ENCODE measurements at places on chromosomes 7 and 10.

DNA sequence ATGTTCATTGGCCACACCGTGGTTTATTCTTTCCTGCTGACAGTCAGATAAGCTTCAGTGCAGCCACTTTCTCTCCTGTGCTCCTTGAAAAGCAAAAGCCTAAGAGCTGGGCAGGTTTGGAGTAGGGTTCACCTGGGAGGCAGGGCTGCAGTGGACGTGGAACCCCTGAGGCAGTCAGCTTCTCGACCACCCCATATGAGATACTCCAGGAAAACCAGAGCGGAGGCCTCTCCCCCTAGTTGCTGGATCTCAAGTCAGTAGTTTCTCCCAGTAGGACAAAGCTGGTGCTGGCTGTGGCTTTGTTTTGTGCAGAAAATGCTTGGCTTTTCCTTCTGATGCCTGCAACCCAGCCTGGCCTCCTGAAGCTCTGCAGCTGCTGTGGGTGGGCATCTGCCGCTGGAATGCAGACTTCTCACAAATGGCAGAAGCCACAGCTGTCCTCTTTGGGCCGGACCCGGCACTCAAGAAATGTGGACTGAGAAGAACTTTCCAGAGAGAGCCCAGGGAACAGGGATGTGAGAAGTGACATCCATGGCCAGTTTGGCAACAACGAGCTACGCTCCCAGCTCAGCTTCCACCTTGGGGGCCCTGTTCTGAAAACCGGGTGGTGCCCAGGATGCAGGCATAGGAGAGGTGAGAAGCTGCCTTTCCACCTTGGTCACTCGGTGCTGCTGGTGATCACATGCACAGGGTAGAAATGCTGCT, 276.6 kb upstream of the TCERG1L start:
- DNase-seq, result no peak

GRCh38 chr10:79185067-79185774, 116.5 kb downstream of the ZMIZ1 start:
- DNase-seq, result no peak

GRCh38 chr10:93333278-93333978, 148.7 kb downstream of the MYOF start:
- no peak for DNase-seq

DNA sequence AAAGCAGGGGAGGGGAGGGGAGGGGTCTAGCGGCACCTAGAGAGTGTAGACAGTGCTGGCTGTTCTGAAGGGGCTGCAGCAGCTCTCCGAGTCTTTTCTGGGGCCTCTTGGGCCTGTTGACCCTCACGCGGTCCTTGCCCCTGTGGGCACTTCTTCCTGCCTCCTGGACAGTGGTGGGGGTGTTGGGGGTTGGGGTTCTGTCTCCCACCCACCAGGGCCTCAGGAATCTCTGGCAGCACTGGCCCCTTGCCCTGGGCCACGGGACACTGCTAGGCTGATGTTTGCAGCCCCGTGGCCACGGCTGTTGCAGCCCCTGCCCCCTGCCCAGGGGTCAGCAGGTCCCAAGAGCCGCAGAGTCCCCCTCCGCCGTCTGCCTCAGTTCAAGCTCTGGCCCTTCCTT, 68.9 kb upstream of the INPP5A start:
- no peak for DNase-seq

DNA sequence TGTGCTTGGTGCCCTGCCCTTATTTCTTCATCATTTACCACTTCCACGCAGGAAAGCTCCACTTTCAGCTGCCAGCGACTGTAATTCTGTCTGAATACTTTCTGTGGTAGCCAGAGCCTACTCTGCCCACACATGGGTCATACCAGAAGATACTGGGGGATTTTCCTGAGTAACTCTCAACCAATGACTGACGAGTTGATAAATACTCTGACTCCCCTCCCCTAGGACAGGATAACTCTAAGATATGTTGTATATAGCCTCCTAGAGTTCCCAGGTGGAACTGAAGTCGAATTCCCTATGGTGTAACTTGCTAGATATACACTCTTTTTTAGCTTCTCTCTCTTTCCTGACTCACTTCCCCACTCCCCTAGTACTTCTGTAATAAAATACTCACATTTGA, 29.8 kb downstream of the SEM1 start:
- no peak for DNase-seq

DNA sequence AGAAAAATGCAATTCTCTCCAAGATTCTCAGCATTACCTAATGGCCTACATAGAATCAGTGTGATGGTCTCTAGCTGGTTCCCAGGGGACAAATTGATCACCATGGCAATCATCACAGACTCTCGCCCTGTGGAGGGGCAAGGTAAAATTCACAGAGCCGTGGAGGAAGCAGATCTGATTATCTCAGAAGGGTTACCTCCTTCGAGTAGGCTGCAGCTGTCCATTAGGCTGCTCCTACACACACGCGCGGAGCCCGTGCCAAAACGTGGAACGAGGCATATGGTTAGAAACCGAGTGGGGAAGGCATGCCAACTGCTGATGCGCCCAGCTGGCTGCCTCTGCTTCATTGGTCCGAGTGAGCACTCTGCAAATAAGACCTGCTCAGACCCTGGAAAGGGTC, 52.8 kb upstream of the PTER start:
- no peak for DNase-seq

DNA sequence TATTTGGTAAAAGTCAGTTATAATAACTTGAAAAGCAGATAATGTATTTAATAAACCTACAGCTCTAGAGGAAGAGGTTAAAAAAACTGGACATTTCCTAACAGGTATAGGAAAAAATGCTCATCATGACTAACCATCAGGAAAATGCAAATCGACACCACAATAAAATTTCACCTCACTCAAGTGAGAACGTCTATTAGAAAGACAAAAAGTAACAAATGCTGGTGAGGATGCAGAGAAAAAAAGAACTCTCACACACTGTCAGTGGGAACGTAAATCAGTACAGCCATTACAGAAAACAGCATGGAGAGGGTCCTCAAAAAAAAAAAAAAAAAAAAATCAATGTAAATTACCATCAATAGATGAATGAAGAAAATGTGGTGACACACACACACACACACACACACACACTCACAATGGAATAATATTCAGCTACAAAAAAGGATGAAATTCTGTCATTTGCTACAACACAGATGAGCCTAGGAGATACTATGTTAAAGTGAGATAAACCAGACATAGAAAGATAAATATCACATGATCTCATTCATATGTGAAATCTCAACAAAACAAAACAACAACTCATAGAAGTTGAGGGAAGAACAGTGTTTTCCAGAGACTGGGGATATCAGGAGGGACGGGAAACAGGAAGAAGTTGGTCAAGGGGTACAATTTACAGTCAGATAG, 20.1 kb downstream of the EPC1 start:
- no peak for DNase-seq

GRCh38 chr10:125112697-125113494, 47.5 kb downstream of the CTBP2 start:
- no peak for DNase-seq

- DNase-seq, result no peak
Measured at GRCh38 chr7:28068811-28069216, 111.8 kb downstream of the JAZF1 start.

- DNase-seq, result no peak
Measured at GRCh38 chr7:39384386-39384785, 181.8 kb upstream of the YAE1 start.

- DNase-seq, result no peak
Measured at GRCh38 chr10:118343115-118343514, 991 bp upstream of the FAM204A start.

- DNase-seq, result no peak
Measured at GRCh38 chr7:105295596-105296352, 92.9 kb downstream of the SRPK2 start.

DNA sequence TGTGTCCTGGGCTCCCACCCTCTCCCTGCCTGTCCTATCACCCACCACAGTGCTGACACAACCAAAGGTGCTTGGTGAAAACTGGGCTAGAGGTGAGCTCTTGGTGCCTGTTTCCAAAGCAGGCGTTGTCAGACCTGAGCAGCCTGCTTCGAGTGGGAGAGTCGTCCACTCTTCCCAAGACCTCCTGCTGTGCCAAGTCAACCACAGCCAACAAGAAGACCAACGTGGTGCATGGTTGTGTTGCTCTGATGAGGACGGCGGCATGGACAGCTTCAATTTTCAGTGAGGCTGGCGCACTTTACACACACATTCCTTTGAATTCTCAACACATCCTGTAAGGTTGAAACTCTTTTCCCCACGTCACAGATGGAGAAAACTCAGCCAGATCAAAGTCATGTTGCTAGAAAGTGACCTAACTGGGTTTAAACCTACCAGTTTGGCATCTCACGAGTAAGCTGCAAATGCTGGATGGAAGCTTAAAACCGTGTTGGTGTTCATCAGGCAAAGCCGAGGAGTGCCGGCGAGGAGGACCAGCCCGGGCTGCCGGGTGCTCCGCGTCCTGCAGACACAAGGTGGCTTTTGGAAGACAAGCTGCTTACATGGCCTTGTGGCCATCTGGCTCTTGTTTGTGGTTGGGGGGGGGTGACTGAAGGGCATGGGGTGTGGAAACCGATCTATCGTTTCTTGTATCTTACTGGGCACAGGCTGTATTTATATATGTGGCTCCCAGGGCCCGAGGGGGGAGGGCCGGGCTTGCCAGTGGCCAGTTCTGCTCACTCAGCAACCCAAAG, 39.3 kb downstream of the INSIG1 start:
- DNase-seq, result no peak

GRCh38 chr7:1668396-1669063, 1.5 kb upstream of the ELFN1 start:
- no peak for DNase-seq

DNA sequence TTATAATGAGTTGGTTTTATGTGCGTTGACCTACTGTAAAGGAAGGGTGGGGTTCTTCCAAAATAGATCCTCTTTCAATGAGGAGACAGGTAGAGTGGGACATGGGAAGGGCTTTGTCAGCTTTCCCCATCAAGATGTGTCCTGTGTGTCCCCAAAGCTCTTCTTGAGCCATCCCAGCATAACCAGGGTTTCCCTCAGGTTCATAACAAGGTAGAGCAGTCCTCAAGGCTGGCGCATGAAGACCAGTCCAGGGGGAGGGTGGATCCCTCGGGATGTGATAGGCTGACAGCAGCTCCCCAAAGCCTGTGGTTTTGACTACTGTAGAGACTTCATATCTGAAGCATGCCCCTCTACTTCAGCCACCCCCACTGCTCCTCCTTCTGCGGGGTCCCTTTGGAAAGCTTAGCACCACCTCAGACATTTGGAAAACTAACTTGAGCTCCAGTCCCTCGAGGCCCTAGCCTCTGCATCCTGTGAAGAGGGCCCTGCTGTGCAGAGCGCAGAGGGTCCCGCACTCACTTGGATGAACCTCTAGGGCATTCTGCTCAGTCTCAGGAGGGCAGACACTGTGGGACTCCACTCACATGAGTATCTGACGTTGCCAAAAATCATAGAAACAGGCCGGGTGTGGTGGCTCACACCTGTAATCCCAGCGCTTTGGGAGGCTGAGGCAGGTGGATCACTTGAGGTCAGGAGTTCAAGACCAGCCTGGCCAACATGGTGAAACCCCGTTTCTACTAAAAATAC, 1.1 kb upstream of the GIMAP8 start:
- no peak for DNase-seq

- DNase-seq, result no peak
Measured at GRCh38 chr7:116122972-116123595, 87.3 kb upstream of the TES start.

DNA sequence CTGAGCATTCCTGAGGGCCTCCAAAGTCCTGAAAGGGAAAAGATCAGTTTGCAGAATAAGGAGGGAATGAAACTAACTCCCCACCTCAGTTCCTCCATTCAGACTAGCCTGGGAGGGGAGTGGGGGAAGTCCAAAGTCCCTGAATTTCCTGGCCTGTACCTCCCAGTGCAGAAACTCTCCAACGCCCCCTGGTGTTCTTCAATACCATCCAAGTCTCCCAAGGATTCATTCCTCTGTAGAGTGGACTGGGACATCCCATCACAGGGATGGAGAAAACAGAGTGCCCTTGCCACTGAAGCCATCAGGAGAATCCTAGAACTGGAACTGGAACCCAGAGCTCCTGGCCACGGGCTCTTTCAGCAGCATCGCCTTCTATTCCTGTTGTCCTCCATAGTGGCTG, 1.6 kb upstream of the COL13A1 start:
- DNase-seq, result no peak

DNA sequence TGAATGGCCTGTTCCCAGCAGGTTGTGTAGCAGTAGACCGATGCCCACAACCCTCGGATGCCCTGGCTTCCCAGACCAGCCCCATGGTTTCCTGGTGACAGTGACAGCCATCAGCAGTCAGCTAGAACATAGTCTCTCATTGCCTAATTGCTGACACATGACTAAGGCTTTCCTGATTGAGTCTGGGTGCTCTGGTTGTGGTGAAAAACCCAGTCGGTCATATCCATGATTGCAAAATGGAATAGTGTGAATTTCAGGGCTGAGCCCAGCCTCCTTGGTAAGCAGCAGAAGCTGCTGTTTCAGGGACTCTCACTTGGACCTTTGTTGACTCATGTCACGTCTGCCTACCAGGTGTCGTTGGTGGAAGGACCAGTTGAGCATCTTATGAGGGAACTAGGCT, 36.6 kb downstream of the POR start:
- no peak for DNase-seq

DNA sequence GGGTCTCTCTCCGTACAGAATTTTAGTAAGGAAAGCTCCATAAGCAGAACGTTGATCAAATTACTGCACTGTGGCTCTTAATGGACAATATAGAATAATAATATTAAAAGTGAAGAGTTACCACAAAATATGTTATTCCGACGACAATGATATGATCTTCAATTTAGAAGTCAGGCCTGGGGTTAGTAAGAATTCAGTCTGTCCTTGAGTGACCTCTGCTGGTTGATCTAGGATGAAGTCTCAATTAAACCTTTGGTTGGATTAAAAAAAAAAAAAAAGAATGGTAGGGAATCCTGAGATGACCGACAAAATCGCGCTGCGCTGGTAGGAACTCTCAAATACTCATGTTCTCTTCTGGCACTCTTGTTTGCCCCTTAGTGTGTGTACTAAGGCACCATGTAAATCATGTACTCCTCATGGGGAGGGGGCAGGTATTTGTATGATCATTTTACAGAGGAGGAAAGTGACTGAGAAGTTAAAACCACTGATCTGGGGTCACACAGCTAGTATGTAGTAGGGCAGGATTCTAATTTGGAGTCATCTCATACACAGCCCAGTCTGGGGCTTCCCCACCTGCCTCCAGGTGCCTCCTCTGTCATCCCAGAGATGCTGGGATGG, 161.3 kb upstream of the NPVF start:
- no peak for DNase-seq

DNA sequence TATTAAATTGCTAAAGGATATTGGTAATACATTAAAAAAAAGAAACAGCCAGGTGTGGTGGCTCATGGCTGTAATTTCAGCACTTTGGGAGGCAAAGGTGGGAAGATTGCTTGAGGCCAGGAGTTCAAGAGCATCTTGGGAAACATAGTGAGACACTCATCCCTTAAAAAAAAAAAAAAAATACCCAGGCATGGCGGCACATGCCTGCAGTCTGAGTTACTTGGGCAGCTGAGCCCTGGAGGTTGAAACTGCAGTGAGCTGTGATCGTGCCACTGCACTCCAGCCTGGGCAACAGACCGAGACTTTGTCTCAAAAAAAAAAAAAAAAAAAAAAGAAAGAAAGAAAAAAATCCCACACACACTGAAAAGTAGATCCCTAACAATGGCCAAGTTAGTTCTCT, 59.7 kb downstream of the MACC1 start:
- DNase-seq, result no peak

GRCh38 chr7:142808802-142809583, 38.2 kb downstream of the PRSS2 start:
- peak; percentile 84 for DNase-seq
